ENCODE measurements at places on chromosomes 4 and X.

GRCh38 chr4:110119880-110120279 lies 78.5 kb downstream of the ELOVL6 start:
- no peak for DNase-seq

DNA sequence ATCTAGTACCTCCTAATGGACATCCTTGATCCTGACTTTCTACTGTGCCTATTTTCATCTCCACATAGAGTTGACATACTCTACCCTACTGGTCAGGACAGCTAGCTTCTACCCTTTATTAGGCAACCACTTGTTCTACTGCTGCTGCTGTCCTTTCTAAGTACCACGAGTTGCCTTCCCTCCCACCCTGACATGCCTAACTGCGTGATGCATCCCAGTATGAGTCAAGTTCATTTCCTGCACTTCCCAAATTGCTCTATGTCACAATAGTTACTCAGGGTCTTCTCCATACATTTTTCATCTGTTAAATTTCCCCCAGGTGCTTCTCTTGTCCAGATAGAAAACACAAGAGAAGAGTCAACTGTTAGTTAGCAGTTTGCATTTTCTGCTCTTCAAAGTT lies 133.4 kb downstream of the TBC1D19 start:
- DNase-seq, result no peak

- no peak for DNase-seq
These were observed 23.1 kb upstream of the C1GALT1C1 start for GRCh38 chrX:120653000-120653399.

GRCh38 chrX:40106676-40107290 lies 9.0 kb upstream of the BCOR start:
- no peak for DNase-seq

- DNase-seq, result no peak
These were observed 125.1 kb downstream of the CAMK2D start for GRCh38 chr4:113636438-113636818.

- DNase-seq, result no peak
These were observed 13.1 kb upstream of the CCKAR start for GRCh38 chr4:26503427-26503826.

DNA sequence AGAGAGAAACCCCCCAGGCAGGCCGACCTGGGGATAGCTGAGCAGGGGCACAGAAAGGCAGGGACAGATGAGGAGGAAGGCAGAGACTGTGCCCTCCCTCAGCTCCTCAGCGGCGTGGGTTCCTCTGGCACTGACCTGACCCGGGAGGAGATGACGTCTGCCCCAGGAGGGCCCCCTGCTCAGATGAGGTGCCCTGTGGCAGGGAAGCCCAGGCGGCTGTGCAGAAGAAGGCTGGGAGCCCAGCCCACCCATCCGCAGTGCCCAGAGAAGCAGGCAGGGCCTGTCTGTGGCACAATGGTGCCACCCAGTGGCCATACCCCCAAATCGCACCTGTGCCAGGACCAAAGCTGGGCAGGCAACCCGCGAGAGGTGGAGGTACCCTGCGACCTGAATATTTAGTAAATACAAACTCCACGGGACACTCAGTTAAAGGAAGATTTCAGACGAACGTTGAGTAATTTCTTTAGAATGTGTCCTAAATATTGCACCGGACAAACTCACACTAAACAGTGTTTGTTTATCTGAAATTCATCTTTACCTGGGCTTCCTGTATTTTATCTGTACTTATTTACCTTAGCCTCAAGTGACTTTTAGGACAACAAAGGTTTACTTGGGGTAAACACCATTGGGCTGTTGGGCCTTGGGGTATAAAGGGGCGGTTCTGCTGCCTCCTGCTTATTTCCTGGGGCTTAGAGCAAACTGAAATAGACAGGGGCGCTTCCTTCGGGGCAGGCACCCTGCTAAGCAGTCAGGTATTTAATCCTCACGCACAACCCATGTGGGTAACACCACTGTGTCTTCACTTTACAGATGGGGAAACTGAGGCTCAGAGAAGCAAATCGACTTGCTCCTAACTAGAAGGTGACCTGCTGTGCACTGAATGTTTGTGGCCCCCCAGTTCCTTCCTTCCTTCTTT lies 46.5 kb upstream of the HMX1 start:
- no peak for DNase-seq

DNA sequence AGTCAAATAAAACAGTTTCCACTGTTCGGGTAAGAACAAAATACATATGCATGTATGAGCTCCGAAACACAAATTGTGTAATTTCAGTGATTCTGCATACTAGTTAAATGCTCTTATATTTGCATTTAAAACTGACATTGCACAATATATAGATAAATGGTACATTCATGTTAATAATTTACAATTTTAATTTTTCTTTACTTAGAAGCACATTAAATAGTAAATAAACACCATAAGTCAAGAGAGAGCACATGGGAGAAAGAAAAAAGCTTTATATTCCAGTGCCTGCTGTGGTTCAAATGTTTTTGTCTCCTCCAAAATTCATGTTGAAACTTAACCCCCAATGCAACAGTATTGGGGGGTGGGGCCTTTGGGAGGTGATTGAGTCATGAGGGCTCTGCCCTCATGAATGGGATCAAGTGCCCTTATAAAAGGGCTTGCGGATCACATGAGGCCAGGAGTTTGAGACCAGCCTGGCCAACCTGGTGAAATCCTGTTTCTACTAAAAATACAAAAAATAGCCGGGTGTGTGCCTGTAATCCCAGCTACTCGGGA lies 322.9 kb downstream of the BCOR start:
- no peak for DNase-seq

DNA sequence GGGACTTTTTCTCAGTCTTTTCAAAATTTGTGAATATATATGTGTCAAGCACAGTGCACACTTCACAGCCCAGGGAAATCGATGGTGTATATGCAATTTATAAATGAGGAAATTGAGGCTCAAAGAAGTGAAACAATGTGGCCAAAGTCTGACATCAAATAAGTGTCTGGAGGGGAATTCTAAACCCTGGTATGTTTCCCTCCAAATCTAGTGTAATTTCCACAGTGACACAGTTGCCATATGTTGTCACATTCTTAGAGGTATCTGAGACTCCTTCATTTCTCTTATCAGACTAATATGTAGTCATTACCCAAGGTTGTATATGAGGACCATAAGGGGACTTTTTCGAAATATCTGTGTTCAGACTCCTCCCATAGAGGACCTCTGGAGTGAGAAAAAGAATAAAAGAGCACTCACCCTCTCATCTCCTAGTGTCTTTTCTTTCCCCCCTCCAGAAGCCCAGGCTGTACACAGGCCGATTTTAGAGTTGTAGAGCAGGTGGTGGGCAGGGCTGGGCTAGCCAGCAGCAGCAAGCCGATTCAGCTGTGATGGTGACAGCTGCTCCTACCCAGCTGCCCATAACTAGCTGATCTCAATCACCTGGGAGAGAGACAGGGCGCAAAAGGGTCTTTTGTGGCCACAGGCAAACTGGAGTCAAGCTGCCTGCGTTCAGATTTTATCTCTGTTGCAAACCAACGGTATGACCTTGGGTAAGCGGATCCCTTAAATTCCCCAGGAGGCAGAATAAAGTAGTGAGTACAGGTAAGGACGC lies 55.1 kb downstream of the CLCN5 start:
- DNase-seq, result no peak

DNA sequence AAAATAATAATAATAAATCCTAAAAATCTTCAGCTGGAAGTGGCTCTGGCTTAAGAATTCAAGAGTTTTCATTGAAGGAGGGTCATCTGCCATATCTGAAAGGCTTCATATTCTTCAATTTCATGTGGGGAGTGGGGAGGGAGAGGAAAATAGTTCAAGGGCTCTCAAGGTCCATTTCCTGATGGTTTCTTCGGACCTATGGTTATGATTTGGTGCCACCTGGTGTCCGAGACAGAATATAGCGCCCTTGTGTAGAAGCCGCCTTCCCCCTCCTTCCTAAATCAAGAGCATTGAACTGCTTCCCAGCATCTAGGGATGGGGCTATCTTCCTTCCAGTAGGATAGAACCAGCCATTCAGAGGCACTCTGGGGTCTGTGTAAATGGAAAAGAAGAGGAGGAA lies 34.3 kb downstream of the NLGN3 start:
- DNase-seq, result peak; percentile 2

DNA sequence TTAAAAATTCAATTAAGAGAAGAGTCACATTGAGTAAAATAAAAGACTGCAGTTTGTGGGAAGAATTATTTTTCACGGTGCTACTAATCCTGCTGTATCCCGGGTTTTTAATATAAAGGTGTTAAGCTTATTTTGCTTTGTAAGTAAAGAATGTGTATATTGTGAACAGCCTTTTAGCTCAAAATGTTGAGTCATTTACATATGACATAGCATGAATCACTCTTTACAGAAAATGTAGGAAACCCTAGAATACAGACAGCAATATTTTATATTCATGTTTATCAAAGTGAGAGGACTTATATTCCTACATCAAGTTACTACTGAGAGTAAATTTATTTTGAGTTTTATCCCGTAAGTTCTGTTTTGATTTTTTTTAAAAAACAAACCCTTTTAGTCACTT lies 39.7 kb downstream of the IRS4 start:
- no peak for DNase-seq

DNA sequence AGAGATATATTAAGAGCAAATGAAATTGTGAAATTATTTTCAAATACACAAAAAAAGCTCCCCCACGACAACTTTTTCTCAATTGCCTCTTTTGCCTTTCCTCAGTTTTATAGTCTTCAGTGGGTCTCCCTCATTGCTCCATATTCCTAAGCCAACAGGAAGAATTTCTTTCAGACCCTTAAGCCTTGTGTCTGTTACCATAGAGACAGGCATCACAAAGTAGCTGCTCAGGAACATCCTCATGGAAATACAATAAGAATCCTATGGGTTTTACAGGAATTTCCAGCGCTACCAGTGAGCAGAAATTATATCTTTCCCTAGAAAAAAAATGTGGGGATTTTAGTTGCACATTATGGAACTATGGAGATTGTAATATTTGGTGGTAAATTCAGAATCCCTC lies 121.9 kb upstream of the DMD start:
- no peak for DNase-seq

GRCh38 chr4:159160242-159160641 lies 57.4 kb downstream of the RAPGEF2 start:
- no peak for DNase-seq

Measured in stimulated activated CD8-positive, alpha-beta memory T cell treated with anti-CD3 and anti-CD28 coated beads, Interleukin-4, amount 100 ng/mL, for 4 hours (primary cell).